ENCODE measurements at places on chromosomes 6 and 20.

DNA sequence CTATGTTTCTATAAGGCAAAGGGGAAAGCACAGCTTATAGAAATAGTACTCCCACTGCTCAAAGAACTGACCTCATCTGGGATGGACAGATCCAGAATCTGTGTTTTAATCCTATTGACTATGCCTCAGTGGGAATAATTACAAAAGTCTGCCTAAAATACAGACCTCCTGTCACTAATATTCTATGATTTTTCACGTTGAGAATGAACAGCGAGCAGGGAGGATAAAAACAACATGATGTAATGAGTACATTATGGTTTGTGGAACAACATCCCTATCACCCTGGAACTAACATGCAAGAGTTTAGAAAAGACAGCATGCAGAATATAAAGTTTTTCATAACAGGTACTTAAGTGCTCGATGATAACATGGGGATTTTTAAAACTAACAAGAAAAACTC, 53.9 kb downstream of the EPHA7 start:
- DNase-seq, result no peak

- peak; percentile 85 for DNase-seq
These were observed 129.4 kb downstream of the TRIM27 start for GRCh38 chr6:28794175-28795002.

GRCh38 chr6:149846321-149846720, 17.8 kb downstream of the LRP11 start:
- DNase-seq, result no peak

DNA sequence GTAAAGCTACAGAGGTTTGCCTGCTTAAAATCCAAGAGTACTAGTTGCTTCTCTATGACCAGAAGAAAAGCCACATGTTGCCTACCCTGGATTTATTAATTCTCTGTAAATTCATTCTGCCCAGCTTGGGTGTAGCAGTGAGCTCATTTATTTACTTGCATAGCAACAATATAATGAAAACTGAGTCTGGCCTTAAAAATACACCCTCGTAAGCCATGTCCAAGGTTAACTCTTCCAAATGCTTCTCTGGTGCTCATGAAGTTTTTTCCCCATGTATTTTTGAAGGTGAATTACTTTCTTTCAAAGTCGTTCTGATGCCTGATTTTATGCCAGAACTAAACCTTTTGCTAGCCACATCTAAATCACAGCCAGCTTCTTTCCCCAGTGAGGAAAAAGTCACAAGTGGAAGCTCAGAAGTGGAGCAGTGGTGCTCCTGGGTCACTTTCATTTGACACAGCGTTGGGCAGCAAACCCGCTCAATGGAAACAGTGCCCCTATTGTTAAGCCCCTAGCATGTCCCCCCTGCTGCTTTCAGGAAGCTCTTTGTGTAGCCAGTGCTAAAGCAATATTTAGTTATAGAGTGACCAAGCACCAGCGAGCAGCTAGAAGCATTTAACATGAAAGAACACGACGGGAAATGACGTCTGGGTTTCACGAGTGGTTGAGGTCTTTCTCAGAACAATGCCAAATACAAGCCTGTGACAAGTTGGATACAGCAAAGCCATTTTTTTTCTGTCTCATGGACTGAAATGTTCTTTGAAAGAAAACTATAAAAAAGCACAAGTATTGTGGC, 29.8 kb downstream of the NEDD9 start:
- no peak for DNase-seq

DNA sequence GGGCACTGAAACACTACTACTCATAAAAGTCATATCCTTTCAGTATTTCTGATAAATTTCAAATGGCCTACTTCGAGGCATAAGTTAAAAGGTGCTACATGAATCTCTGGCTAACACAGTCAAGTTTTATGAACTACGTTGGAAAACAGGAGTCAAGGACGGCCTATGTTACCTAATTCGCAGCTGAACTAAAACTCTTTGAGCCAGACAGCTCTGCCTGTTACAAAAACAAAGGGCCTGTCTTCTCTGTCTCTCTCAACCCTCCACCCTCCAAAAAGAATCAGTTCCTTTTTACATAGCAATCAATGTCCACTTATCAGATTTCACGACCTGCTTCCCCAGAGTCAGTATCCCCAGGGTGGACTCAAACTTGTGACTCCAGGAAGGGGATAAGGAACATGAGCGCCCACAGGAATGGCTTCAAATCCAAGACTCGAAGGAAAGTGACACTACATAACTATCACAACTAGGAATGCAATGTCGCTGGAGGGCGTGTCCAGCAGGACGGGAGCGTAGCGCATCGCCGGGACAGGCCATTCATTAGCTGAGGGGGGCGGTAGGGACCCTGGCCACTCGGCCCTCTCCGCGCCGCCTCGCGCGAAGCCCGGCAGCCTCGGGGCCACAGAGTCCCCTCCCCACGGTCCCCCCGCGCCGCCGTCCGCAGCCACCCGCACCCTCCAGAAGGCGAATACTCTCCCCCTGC, 591 bp downstream of the IBTK start:
- DNase-seq, result peak; percentile 77

DNA sequence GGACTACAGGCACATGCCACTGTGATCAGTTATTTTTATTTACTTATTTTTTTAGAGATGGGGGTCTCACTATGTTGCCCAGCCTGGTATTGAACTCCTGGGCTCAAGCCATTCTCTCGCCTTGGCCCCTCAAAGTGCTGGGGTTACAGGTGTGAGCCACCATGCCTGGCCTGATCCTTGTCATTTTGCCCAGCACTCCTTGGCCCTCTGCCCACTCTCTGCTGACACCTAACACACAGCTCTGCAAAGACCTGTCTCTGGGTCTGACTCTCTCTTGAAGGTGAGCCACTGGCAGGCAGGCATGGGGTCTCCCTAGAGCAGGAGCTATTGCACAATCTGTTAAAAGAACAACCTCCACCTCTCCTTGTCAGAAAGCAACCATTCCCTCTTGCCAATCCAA, 155.6 kb downstream of the ZFP64 start:
- no peak for DNase-seq

DNA sequence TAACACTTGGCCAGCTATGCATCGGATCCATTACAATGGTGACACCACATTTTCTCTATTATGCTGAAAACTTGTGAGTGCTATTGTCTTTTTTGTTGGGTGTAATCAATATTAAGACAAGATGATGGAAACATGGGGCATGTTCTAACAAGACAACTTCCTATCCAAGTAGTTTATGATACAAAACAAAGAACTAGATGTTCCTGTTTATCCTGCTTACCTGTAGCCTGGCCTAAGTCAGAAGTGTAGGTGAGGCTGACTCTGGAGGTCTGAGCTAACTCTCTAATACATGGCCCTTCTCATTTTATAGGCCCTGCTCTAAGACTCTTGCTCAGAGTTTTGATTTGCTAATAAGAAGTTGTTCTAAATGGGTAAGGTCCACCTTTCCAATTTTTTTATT, 242.4 kb upstream of the STXBP5 start:
- no peak for DNase-seq

- peak; percentile 65 for DNase-seq
These were observed 2.2 kb downstream of the PRRC2A start for GRCh38 chr6:31622684-31623091.

DNA sequence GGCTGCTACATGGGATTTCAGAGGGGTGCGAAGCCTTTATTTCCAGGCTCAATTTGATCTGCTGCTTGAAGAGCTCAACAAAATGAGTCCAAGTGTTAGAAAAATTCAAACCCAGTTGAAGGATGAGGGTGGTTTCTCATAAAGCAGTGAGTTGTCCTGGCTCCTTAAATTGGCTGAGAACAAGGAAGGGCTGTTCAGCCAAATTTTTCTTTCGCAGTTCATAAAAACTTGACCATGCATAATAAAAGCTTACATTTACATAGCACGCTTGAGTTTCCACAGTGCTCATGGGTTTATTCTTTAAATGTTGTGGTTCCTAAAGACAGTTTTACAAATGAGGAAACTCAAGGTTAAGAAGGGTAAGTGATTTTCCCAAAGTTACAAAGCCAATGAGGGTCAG, 174.4 kb upstream of the FOXA2 start:
- no peak for DNase-seq

- no peak for DNase-seq
These were observed 26.3 kb downstream of the WRNIP1 start for GRCh38 chr6:2791450-2791974.

DNA sequence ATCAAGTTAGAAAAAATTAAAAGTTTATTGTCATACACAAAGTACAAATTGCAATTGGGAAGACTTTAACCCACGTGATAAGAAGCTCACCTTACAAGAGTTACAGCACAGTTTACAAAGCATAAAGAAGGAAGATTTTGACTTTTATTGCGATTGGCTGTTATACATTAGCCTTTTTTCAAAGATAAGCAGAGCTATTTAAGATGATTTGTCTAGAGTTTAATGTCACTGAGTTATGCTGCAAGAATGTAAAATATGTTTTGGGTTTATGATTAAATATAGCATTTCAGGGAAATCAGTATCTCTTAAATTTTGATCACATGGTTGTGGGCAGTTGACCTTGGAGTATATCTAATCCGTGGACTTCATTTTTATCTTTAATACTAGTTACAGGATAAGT, 664.2 kb upstream of the PTCHD4 start:
- no peak for DNase-seq

- no peak for DNase-seq
These were observed 635.3 kb downstream of the UTRN start for GRCh38 chr6:144920391-144920961.

GRCh38 chr20:63517376-63518309, 2.9 kb upstream of the PPDPF start:
- no peak for DNase-seq

All from NB4 (cell line).